ENCODE measurements at places on chromosomes 3 and 15.

DNA sequence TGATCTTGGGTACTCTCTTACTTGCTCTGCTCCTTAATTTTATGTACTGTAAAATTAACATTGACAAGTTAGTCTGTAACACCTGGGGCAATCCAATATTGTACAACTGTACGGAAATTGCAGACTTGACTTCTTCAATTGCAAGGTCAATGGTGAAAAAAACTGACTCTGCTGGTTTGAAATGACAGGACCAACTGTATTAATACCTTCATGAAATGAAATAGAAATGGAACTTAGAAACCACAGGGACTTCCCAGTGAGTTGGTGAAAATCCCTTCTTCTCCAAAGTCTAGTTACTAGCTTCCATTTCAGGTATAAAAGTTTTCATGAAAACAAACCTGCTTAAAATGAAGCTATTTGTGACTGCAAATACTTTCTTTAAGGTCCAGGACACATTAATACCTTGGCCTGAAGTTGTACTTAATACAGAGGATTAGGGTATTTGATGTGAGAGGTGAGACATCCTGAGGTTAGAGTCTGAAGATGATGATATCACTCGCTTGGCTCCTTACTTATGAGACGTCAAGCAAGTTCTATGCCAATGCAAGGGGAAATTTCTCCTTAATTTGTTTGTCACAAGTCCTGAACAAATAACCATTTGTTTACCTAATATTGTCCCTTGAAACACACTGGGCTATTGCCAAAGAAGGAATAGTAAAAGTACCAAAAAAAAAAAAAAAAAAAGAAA lies 226.2 kb upstream of the TP63 start:
- no peaks in the 10 kb centered on the region for H3K4me1 ChIP-seq
- no peak overlapping the region for H3K27ac ChIP-seq
- no peaks in the 10 kb centered on the region for H3K27me3 ChIP-seq
- no peaks in the 10 kb centered on the region for H3K36me3 ChIP-seq

GRCh38 chr3:4995500-4996053 lies 16.3 kb downstream of the BHLHE40 start:
- peaks cover 34% of the 10 kb centered on the region for H3K4me1 ChIP-seq
- DNase-seq = no peak
- no peaks in the 10 kb centered on the region for H3K36me3 ChIP-seq
- H3K27me3 ChIP-seq = no peaks in the 10 kb centered on the region
- no peak overlapping the region for H3K4me3 ChIP-seq

DNA sequence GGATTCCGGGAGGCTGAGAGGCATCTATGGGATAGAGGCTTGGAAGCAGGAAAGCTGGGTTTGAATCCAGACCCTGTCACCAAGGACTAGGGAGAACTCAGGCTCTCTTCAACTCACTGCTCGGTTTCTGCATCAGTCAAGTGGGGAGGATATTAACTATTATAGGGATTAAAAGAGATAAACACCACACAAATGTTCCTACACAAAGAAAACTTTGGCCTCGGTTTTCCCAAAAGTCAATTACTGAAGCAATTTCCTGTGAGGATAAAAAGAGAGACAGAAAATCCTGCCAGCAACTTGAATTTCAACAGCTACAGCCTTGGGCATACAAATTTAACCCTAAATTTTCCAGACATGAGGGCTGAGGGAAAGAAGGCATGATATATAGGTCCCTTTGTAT lies 36.0 kb downstream of the ITGB5 start:
- no peaks in the 10 kb centered on the region for H3K36me3 ChIP-seq
- H3K4me1 ChIP-seq = no peaks in the 10 kb centered on the region
- no peak overlapping the region for H3K27ac ChIP-seq
- no peak overlapping the region for H3K4me3 ChIP-seq
- H3K27me3 ChIP-seq = peaks cover 27% of the 10 kb centered on the region

- DNase-seq = no peak
- H3K27me3 ChIP-seq = peaks cover 37% of the 10 kb centered on the region
- H3K4me1 ChIP-seq = no peaks in the 10 kb centered on the region
- H3K27ac ChIP-seq = no peak overlapping the region
- H3K4me3 ChIP-seq = no peak overlapping the region
These were observed 243.2 kb upstream of the RGMA start for GRCh38 chr15:93332168-93332553.

GRCh38 chr15:89827829-89828228 lies 13.2 kb upstream of the ANPEP start:
- H3K27ac ChIP-seq = no peak overlapping the region
- H3K4me3 ChIP-seq = no peak overlapping the region
- peaks cover 8% of the 10 kb centered on the region for H3K27me3 ChIP-seq
- peaks cover 13% of the 10 kb centered on the region for H3K36me3 ChIP-seq

DNA sequence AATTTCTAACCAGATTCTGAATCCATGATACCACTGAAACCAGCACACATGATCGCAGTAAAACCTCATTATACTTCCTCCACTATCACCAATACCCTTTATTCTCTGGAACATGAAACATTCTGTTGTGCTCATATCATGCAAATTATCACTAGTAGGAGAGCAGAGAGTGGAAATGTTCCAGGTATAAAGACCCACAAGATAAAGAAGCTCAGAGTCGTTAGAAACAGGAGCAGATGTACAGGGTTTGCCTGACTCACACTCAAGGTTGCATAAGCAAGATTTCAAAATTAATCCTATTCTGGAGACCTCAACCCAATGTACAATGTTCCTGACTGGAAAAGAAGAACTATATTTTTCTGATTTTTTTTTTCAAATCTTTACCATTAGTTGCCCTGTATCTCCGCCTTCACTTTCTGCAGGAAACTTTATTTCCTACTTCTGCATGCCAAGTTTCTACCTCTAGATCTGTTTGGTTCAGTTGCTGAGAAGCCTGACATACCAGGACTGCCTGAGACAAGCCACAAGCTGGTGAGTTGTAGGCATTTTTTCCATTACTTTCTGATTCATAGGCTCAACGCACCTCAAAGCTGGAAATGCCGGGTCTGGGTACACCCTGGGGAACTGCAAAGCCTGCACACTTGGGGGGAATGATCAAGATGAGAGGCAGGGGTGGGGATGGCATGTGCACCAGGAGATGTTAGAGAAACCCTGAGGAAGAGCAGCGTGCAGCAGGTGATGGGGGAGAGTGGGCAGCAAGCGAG lies at the start of gene CCR2:
TSS of gene CCR2 (plus strand) at position 465 of the 764 bp plus-strand sequence. CDS start 3,417 bp downstream, outside the sequence.
- H3K4me1 ChIP-seq = peaks cover 56% of the 10 kb centered on the region
- peak; percentile 32 for DNase-seq
- H3K36me3 ChIP-seq = no peaks in the 10 kb centered on the region
- peak within 1 kb of the TSS; percentile 45 for H3K4me3 ChIP-seq

Measured in stimulated activated naive B cell treated with anti-CD40 and anti-IgM and Interleukin-4, amounts not matched to agents 10 μg/mL and 1 μg/mL and 100 μg/mL, for 72 hours (primary cell).